NCI-H2107 (cell line): ENCODE measurements at places on chromosomes 5 and 9.

DNA sequence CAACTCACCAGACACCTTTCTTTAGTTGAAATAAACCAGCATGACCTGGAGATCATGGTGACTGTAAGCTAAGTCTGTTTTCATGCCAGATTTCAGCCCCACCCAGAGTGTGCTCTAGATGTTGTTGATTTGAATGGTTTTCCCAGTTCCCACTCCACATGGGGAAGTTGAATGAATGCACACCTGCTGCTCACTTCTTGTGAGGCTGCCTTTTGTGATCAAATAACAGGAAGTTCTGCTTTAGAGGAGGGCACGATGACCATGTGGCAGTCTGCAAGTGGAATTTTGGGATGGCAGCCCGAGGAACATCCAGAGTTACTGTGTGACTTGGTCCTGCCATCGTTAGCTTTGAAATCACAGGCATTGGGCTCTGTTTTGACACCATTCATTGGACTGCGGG is 18.7 kb downstream of the SLC46A2 start:
- no peak for DNase-seq

GRCh38 chr5:6041977-6042550 is 336.3 kb downstream of the MED10 start:
- DNase-seq: no peak

DNA sequence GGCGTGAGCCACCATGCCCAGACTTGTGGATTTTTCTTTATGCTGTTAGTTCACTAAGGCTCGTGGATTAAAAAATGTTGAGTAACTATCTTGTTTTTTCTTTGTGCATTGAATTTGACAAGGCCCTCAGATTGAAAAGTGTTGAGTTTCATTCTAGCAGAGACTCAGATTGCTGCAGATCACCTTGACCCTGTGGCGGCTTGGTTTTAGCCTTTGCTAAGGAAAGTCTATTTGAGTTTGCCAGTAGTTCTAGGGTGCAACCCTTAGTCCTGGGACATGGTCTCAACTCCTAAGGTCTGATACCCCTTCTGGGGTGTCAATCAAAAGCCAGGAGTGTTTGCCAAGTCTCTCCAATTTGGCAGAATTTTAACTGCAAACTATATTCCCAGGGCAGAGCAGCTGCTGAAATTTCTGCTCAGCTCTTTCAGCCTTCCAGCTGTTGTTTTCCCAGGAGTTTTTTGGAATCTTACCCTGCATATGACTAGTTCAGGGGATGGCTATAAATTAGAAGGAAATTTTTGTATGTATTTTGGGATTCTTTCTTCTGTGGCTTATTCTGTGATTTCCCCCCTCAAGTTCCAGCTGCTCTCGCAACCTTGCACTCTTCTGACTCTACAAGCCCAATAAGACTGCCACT is 84.3 kb upstream of the HAND1 start:
- DNase-seq: no peak

DNA sequence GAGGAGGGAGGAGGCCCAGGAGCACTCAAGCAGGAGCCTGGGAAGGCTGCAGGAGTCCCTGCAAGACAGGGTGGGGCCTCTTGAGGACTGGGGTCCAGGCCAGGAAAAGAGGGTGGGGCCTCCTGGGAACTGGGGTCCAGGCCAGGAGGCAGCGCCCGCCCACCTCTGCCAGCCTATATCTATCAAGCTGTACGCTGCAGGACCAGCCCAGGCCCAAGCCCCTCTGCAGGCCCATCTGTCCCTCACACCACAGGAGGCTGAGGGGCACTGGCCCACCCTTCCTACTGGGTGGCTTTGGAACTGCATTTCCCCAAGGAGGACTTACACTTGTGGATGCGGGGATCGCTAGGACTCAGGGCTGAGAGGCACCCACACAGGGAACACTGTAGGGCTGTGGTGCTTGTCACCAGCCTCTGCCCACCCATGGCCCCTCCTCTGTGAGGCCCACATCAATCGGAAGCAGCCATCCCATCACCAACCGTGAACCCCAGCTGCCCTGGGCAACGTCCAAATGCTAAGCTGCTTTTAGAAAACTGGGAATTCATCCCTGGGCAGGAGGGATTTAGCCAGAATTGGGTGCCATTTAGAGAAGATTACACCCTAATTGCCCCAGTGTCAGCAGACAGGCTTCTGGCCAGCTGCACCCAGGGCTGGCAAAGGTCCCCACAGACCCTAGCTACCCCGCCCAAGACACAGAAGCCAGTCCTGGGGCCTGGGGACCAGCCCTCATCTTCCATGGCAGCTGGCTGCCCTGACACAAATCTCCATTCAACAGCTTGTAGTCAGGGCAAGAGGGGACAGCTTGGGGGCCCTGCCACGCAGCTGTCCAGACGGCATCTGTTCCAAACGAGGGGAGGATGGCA is 15.3 kb downstream of the BICD2 start:
- DNase-seq: no peak

- DNase-seq: peak; percentile 61
Measured at GRCh38 chr9:33795819-33796218, 458 bp downstream of the PRSS3 start.

GRCh38 chr5:109252731-109253130 is 157.0 kb downstream of the PJA2 start:
- DNase-seq: no peak

- DNase-seq: no peak
Measured at GRCh38 chr5:1008451-1009358, at the start of gene NKD2. NKD2 (plus strand) TSS chr5:1008802; CDS start chr5:1009058, 256 bp downstream.

- DNase-seq: peak; percentile 80
Measured at GRCh38 chr5:83076742-83077661, at the start of the genes TMEM167A and XRCC4. TMEM167A (minus strand) TSS chr5:83077394; CDS start chr5:83077323, 71 bp downstream. XRCC4 (plus strand) TSS chr5:83077547; CDS start chr5:83104920, 27,373 bp downstream.

DNA sequence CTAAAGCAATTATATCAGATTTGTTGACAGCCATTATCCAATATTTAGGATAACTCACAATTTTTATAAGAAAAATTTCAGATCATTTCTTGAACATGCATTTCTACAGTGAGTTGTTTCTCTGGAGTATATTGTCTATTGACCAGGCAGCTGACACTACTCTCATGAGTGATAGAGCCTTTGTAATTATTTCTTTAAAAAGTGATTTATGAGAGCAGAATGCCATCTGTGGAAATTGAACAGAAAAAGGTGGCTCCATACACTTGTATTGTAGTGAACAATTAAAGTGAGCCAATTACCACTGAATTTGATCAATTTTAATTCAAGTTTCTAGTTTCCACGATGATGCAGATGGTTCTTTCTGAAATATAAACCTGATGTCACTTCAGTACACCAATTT is 855.4 kb downstream of the TAF11L14 start:
- DNase-seq: no peak

GRCh38 chr5:143695941-143696340 is 116.0 kb upstream of the HMHB1 start:
- DNase-seq: no peak

DNA sequence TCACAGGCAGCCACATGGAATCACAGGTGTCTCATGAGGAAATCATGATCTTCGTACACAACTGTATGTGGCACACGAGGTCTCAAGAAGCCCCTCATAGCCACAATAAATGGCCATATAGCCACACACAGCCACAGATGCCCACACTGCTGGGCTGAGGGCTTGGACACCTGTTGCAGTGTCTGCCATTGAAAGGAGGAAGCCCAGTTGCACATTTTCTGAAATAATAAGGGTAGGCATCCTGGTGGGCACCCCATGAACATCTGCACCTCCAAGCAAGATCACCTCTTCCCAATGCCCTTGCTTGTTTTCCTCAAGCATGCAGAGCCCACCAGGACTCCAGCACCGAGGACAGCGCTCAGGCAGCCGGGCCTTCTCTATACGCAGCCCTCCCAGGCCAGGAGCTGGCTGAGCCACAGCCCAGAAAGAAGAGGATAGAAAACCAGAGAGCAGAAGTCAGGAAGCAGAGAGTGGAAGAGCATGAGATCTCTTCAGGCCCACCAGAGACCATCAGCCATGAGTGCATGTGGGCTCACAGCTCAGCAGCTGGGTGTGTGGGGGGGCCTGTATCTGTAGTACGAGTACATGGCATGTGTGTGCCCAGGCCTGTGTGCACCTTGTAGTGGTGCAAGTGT is 1.0 kb upstream of the ACSL6 start:
- DNase-seq: no peak

GRCh38 chr9:89477811-89478630 is 19.9 kb downstream of the SEMA4D start:
- no peak for DNase-seq

- no peak for DNase-seq
Measured at GRCh38 chr5:77282337-77283027, 72.0 kb downstream of the PDE8B start.

DNA sequence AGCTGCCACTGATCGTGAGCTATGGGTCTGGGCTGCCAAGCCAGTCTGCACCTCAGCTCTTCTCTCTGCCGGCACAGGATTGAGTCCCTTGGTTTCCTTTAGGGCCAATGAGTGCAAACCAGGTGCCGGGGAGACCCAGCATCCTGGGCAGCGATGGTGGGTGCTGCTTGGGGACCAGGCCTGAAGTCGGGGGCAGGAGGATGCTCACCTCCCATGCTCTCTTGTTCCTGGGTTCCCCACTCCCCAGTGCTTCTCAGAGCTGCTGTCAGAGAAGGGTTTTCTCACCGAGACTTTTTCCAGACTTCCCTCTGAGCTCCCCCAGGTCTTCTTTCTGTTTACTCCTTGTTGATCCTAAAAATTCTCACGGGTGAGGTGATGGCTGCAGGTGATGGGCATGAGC is 61.2 kb downstream of the IRX1 start:
- DNase-seq: no peak

DNA sequence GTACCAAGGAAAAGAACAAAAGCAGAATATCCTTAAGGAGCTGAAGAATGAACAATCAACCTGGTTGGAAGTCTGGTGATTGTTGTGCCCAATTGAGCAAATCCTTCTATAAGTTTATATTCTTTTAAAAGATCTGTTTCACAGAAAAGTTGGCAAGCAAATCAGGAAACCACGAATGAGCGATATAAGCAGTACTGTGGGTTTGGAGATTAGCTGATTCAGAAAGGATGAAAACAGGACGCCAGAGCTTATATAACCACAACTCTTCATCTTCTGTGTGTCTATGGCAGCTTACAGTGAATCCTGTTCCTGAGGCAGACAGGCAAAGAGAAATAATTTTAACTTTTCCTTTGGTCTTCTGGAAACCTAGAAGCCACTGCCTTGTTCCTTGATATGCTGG is 61.7 kb downstream of the SLC38A9 start:
- no peak for DNase-seq

- no peak for DNase-seq
Measured at GRCh38 chr9:86405926-86406325, 51.7 kb upstream of the TUT7 start.

GRCh38 chr5:150492621-150493020 is 15.3 kb upstream of the NDST1 start:
- no peak for DNase-seq

DNA sequence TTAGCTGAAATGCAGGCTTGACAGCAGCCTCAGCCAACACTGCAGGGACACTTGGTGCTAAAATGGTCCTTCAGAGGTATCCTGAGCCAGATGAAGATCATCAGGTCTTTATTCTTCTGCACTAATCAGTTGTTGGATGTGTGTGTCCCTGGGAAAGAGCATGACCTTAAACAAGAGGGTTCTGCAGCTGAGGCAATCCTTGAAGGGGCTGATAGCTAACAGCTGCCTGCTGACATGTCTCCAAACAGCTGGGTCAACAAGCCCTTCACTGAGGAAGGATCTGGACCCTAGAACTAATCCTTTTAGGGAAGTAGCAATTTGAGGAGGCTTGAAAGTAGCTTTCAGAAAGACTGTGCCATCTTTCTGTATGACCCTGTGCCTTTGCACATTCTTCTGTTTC is 376.3 kb upstream of the ACTBL2 start:
- DNase-seq: no peak

GRCh38 chr9:127662617-127663016 is 44.2 kb upstream of the CFAP157 start:
- no peak for DNase-seq

GRCh38 chr5:30607301-30607894 is 586.1 kb upstream of the CDH6 start:
- no peak for DNase-seq

- no peak for DNase-seq
Measured at GRCh38 chr5:180352116-180353047, 754 bp downstream of the GFPT2 start.

DNA sequence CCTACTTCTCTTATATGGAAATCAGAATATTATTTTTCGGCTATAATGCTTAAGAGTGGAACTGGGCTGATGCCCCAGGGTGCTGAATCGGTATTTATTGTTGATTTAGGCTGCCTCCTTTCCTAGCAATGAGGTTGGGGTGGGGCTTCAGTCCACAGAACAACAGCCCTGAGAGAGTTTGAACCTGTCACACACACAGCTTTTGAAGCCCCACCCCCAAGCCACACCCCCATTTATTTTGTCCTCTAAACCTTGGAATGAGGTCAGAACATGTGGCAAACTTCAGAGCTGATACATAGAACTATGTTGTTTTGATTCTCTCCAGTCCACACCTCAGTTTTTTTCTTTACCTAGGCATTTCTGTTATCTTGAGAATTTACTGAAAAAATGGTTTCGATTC is 51.7 kb upstream of the CAMK4 start:
- DNase-seq: no peak

GRCh38 chr5:126143622-126144021 is 279.6 kb upstream of the GRAMD2B start:
- DNase-seq: no peak
